ENCODE measurements at places on chromosomes 2 and 18.

- no peak for DNase-seq
Observed at GRCh38 chr2:26740890-26741302, 23.2 kb upstream of the SLC35F6 start.

DNA sequence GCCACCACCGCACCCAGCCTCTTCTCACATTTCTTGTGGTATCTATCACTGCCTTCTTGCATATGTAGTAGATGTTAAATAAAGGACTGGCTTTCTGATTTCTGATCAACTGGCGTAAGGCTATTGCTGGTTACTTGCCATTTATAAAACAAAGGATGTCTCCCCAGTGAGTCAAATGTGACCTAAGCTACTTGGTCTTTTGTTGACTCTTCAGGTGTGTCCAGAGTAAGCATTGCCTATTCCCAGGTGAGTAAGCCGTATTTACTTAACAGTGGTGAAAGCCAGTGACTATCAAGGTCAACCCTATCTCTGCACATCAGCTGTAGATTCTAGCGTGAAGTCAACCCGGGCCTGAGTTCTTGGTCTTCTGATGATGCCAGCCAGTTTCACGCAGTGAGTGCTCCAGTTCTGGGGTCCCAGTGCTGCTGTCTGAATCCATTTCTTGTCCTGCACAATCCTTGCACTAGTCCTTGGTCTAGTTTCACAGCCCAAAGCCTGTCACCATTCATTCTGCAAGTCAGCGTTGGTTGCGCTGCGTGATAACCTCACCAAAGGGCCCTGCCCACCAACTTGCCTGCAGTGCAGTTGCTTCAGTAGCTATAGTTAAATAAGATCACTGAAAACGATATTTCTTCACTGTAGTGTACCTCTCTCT is 120.2 kb downstream of the GBX2 start:
- no peak for DNase-seq

DNA sequence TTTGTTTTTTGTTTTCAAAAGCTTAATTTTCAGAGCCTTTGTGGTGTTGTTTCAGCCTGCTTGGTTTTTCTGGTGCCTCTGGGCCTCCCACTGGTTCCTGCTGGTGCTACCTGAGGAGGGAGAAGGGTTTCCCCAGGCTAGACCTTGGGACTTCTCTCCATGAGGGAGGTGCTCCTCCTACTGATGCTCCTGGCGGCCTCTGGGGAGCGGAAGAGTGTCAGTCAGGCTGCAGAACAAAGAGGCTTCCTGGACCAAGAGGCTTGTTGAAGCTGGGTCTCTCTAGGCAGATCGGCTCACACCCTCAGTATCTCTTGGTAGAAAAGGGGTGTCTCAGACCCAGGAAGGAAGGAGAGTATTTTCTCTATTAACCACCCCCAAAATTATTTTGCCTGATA is 32.2 kb downstream of the RFX8 start:
- no peak for DNase-seq

- DNase-seq, result no peak
Observed at GRCh38 chr2:100940766-100941645, 61.1 kb upstream of the RPL31 start.

DNA sequence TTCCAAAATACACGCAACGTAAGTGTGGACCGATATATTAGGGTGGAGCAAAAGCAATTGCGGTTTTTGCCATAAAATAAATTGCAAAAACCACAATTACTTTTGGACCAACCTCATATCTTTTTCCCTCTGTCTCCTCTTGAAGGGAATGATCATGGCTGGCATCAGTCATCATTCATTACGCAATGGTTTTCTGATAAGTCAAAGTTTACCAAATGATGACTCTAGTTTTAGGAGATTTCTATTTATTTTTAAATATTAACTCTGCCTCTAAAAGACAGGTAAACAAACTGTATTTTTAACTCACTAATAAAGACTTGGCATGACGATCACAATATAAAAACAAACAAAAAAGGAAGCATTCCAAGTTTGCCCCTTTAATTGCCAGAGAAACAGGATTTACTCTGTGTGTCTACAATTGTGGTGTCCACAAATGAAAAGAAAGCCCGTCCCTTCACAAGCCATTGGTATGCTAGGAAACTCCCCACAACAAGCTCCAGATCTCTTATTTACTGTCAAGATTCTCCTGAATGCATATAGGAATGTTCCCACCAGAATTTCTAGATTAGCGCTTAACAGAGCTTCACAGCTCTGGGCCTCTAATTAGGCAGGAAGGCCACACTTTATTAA is 61.3 kb downstream of the IRS1 start:
- DNase-seq, result no peak

- DNase-seq, result no peak
Observed at GRCh38 chr2:182668671-182669070, 47.4 kb upstream of the DNAJC10 start.

DNA sequence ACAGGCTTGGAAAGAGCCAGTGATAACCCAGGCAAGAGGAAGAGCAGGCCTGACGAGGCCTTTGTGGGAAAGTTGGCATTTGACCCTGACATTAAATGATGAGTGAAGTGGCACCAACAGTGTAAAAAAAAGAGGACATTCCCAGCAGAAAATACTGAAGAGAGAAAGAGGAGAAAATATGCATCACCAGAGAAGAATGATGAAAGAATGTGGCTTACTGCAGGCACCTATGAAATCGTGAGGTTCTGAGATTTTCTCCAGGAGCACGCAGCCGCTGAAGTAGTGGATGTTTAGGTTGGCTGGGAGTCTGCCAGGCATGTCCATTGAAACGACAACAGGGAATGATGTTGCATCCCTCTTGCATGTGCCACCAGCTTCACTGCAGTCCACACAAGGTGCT is 13.8 kb downstream of the EHD3 start:
- no peak for DNase-seq

DNA sequence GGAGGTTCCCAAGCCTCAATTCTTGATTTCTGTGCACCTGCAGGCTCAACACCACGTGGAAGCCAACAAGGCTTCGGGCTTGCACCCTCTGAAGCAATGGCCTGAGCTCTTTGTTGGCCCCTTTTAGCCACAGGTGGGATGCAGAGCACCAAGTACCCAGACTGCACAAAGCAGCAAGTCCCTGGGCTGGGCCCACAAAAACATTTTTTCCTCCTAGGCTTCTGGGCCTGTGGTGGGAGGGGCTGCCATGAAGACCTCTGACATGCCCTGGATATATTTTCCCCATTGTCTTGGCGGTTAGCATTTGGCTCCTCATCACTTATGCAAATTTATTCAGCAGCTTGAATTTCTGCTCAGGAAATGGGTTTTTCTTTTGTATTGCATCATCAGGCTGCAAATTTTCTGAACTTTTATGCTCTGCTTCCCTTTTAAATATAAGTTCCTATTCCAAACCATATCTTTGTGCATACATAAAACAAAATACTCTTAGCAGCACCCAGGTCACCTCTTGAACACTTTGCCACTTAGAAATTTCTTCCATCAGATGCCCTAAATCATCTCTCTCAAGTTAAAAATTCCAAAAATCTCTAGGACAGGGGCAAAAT is 9.0 kb upstream of the MATN3 start:
- no peak for DNase-seq

DNA sequence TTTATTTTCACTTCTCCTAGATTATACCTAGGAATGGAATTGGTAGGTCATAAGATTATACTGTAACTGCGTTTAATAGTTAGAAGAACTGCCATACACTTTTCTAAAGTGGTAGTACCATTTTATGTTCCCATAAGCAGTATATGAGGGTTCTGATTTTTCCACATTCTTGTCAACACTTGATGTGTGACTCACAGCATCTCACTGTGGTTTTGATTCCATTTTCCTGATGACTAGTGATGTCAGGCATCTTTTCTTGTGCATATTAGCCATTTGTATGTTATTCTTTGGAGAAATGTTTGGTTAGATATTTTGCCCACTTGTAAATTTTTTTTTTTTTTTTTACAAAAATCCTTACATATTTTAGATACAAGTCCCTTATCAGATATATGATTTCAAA is 2.3 kb downstream of the DCAF17 start:
- DNase-seq, result no peak

DNA sequence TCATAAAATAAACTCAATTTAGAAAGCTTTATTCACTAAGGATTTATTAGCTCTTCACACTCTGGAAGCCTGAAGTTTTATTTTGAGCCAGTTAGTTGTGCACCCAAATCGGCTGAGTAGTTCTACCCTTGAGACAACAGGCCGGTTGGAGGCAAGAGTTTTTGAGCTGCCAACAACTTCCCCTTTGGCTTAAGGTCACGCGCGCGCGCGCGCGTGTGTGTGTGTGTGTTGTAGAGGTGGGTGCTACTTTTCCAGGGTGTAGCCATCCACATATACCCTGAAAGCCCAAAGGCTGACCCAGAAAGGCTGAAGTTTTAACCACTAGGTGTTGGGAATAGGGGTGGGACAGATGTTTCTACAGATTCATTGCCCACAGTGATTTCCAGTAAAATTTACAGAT is 150.2 kb upstream of the LHCGR start:
- no peak for DNase-seq

DNA sequence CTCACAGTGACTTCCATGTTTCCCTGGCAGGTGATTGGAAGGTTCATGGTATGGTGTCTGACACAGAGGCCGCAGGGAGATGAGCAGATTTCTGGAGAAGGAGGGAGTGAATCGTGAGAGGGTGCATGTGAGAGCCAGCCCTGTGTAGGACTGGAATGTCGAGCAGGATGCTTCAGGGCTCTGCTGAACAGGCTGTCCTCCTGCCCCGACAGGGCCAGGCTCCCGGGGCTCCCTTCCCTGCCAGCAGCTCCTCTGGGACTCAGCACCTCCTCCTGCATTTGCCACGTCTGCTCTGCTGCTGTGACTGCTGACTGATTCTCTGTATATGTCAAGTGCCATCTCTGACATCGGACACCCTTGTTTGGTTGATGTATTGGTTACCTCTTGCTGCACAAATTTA is 38.5 kb upstream of the INHBB start:
- DNase-seq, result no peak

DNA sequence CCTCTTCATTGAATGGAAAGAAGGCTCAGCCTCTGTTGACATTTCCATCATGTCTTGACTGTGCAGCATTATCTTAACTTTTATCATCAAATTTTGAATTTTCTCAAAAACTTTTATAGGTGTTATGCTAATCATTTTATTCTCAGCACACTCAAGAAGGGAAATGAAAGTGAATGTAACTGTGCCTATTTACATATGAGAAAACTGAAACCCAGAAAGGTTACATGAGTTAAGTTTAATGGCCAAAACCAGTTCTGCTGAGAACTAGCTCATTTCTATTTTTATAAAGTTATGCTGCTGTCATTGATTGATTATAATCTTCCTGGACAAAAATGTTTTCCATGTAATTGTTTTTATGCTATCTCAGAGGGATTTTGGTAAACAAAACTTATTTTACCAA is 618.8 kb upstream of the NRXN1 start:
- DNase-seq, result no peak

DNA sequence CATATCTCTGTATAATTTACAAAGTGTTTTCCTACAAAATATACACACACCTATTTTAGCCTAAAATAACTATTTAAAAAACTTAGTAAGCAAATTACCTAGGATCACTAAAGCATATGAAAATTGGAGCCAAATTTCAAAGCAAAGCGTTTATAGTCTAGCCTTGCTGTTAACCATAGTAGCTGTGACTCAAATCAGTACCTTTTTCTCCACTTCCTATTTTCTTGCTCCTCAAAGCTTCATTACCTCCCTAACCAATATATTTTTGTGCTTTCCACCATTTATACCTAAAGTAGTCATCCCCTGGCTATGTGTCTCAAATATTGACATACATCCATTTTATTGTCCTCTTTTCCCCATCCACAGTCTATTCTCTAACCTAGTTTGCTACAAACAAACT is 73.1 kb downstream of the ERBB4 start:
- no peak for DNase-seq

DNA sequence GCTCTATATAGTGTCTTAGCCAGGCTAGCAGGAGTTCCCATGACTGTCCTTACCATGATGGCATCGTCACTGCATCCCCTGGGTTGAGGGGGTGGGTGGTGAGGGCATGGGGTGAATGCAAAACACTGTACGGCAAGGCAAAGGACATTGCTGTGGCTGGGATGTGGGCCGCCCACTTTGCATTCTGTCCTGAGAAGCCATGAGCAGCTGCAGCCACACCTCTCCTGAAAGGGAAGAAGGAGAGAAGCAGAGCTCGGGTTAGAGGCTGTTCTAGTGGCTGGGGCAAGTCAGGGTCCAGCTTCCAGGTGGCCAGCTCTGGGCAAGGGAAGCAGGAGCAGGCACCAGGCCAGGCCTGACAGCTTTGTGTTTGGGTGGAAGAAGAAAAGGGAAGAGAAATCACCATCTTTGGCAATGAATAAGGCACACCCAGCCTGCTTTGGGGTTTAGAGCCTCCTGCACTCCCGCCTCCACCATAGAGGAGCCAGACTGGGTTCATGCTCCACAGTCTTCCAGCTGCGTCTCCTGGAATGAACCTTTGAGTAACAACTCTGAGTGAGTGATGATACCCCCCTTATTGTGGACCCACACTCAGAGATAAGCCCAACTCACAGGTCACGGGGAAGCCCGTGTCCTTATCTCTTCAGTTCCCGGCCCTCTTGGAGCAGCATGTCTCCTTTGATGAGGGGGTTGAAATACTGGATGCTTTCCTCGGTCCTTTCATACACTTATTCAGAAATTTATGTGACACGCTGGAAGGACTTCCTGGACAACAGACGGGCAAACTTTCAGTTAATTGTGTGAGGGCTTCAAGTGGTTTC is 63.4 kb downstream of the INPP4A start:
- DNase-seq, result no peak

DNA sequence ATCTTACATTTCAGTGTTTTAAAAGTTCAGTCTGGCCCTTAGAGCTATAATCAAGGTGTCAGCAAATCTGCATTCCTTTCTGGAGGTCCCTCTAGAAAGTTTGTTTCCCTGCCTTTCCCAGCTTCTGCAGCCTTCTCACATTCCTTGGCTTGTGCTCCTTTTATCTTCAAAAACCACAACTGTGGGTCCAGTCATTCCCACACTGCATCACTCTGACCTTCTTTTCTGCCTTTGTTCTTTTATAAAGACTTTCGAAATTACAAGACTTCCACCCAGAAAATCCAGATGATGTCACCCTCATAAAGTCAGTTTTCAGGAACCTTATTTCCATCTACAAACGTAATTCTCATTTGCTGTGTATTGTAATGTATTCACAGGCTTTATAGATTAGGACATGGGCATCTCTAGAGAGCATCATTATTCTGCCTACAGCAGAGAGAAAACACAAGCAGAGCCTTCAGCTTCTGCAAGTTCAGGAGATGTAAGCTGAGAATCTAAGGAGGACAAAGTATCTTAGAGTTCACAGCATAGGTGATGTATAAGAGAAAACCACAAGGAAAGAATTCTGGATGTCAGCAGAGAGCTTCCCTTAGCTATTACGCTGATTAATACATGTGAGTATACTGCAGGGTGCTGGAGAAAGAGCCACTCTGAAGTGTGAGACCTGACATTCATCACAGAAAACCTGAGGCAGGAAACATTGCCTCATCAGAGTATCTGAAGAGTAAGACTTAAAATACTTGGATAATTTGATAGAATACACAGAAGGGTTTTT is 1100.2 kb downstream of the CBLN2 start:
- no peak for DNase-seq

- no peak for DNase-seq
Observed at GRCh38 chr18:44586782-44587524, 93.7 kb upstream of the SETBP1 start.

Data from activated CD4-positive, alpha-beta T cell treated with anti-CD3 and anti-CD28 coated beads for 24 hours (primary cell).